ENCODE measurements at places on chromosomes 11 and 22.

DNA sequence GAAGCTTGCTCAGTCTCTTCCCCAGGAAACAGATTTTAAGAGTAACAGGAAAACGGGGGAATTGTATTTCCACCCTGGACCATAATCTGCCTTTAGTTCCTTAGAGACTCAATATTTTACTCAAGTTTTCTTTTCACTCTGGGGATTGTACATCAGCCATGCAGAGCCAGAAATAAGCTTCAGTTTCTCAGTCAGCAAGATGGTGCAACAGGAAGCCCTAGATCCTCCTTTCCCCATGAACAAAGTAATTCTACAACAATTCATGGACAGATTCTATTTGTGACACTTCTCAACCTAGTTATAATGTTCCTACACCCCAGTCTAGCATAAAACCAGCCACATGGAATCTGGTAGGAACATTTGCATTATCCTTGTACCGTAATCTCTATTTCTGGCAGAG lies 24.7 kb downstream of the OR8B2 start:
- no peak for DNase-seq

DNA sequence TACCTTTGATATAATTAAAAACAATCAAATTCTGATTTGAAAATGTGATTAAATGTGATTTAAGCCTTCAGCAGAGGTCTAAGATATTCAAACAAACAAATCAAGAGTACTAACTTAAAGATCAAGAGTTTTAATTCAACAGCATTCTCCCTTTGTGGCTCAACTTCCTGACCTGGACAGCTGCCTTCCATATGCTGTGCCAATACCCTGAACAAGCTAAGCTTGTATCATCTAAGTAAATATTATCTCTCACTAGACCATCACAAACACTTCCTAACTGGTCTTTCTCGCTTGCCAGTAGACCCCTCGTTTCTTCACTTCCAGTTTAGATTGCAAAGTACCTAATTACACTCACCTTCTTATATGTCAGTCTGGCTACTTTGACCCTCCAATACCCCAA lies 35.9 kb upstream of the P4HA3 start:
- DNase-seq: no peak

DNA sequence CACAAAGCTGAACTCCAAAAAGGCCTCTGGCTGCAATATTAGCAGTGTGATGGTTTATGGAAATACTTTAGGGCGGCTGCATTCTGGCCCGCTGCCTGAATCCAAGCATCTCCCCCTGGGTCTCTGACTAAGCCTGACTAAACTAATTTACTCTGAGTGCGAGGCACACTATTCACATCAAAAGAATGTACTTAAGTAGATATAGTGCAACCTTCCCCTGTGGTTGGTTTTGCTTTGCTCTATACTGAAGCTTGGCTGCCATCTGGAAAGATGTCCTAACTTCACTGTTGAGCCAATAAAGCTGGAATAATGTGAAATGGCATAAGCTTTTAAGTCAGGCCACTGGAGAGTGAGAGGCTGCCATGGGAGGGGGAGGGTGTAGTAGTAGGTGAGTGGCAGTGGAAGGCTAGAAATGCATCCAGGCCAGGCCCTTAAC lies 321.6 kb downstream of the AASDHPPT start:
- DNase-seq: no peak

GRCh38 chr11:15826826-15827225 lies 529.5 kb downstream of the SOX6 start:
- DNase-seq: no peak

DNA sequence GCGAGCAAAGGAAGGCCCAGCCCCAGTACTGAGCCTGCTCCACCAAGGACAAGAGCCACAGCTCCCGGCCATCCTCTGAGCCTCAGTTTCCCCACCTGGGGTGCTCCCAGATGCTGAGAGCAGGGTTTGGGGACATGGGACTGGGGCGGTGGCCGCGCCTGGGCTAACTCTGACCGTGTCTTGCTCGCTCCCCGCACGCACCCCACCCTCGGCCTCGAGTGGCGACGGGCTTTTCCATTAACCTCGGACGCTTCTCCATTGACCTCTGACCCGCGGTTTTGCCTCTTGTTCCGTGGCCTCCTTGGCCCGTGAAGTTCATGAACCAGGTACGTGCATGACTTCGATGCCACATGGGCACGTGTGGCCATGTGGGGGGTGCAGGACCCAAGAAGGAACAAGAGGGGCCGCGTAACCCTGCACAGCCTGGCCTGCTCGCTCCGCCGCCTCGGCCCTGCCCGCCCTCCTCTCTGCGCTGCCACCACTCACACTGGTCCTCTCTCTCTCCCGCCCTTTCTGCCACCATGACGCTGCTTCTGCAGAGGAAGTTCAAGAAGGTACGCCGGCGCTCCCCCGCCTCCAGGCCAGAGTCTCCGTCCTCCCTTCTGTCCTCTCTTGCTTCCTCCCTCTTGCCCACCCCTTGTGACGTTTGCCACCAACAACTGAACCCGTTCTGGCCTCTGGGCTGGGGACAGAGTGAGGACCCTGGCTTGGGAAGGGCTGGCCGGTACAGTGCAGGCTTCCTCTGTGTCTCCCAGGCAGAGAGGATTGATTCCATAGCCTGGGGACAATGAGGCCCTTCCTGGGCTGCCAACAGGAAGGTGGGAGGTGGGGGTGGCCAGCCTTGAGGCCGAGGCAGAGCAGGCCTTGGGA lies 6.9 kb downstream of the TNNT3 start:
- DNase-seq: no peak

DNA sequence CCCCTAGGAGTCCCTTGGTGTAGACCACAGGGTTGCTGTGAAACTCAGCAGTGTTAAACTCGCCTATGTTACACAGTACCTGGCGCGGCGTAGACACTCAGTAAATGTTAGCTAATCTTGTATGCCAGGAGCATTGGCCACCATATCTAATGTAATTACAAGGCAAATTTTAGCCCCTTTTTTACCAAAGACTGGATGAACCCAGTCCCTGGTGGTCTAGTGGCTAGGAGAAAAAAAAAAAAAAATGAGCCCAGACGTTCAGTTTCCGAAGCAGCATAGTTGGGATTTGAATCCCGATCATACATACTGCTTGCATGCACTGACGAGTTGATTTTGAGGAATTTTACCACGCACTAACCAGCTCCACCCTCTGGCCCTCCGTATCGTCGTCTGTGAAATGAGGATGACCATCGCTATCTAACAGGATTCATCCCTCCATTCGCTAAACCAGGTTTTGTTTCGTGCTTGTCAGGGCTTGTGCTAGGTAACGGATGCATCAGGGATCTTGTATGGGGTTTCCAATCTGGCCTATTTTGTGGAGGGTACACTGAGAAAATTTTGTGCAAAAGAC lies 688 bp downstream of the PTS start:
- DNase-seq: no peak

GRCh38 chr22:39965748-39966147 lies 5.6 kb downstream of the TMA7B start:
- no peak for DNase-seq

GRCh38 chr11:69791276-69792180 lies 16.4 kb upstream of the FGF4 start:
- no peak for DNase-seq
